ENCODE measurements at places on chromosomes 1 and 21.

DNA sequence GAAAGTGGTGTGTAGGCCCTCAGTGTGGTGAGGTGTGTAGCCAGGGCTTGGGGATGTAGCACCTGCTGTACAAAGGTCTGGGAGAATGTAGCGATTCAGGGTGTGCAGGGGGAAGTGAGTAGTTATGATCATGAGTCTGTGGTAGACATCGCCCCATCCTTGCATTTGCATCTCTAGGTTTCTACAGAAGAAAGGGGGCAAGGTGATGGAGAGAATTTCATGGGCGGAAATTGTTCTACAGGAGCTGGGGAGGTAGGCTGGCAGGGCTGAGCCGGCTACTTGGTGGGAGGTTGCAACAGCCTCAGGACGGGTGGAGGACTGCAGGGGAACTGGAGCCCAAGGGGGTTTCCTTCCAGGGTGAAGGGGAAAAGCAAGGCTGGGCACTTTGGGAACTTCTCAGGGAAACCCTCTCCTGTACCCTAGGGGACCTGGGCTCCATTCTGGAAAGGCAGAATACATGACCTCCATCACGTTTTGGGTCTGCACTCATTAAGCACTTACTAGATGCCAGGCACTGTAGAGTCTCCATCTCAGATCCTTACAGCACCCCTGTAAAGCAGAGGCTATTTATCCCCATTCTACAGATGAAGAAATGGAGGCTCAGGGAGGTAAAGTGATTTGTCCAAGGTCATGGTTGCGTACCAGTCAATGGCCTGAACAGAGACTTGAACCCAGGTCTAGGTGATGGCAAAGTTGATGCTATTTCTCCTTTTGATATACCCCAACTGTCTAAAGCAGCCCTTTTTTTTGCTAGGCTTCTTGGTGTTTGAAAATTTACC, 14.5 kb upstream of the TNFRSF1B start:
- DNase-seq, result no peak

DNA sequence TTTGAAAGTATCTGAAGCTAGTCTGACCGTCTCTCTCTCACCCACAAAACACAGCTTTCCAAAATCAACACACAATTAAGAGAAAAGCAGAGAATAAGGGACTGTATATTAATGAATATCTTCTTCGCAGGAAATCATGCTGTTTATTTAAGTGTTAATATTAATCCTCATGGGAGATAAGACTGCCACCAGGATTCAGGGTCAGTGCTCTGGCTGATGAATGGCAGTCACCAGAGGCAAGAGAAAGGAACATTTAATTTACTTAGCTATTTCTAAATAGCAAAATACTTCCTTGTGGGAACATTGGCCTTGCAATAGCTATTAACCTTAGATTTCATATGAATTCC, 2.2 kb downstream of the SCYL3 start:
- no peak for DNase-seq

GRCh38 chr1:22039594-22040285, 12.8 kb upstream of the CDC42 start:
- peak; percentile 77 for DNase-seq

DNA sequence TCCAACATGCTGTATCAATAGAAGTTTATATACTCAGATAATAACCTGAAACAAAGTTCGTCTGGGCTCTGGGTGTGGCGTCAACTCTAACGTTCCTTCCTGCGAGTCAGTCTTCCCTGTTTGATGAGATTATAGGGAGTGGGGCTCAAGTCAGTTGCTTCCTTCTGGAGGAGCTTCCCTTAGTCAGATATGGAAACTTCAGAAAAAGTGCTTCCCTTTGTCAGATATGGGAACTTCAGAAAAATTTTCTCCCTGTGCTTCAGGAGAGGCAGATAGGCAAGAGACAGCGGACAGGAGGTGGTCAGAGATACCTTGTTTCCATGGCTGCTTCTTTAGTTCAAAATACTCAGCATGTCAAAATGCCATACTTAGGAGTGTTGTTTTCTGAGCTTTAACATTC, 51.1 kb upstream of the PRDX6 start:
- DNase-seq, result no peak

DNA sequence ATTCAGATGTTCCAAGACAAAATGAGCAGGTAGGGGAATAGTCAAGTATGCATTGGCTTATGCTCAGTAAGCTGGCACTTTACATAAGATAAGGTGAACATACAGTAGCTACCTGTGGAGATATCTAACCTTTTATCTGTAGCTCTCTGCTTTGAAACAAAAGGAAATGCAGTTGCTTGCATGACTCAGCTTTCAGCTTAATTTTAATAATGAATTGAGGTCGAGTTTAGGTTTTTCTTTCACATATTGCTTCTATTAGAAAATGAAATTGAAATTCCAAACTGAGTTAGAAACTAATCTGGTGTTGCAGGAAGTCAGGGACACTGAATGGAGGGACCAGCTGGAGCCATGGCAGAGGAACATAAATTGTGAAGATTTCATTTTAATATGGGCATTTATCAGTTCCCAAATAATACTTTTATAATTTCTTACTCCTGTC, 8.3 kb downstream of the FRRS1 start:
- no peak for DNase-seq

DNA sequence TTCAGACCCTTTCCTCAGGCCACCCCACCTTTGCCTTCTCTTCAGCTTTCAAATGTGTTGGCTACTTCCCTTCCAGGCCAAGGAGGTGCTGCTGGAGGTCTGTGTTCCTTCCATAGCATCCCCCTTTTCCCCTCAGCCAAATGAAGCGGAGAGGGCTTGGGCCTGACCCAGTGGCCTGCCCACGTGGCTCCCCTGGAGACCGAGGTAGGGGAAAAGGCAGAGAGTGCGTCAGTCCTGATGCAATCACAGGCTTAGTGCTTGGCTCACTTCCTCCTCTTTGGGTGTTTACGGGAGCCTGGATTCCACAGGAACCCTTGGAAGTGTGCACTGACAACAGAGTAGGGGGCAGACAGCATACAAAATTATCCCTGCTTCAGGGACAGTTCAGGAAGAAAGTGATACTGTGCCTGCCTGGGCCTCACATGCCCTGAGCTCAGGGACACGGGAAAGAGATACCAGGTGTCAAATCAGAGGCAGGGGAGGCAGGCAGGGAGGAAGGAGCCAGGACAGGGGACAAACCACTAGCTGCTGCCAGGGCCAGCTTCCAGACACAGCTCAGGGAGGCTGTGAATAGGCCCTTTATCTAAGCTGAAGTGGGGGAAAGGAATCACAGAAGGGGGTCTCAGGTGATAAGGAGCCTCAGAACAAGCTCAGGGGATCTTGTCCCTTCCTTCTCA, 16.6 kb upstream of the PTP4A2 start:
- no peak for DNase-seq

DNA sequence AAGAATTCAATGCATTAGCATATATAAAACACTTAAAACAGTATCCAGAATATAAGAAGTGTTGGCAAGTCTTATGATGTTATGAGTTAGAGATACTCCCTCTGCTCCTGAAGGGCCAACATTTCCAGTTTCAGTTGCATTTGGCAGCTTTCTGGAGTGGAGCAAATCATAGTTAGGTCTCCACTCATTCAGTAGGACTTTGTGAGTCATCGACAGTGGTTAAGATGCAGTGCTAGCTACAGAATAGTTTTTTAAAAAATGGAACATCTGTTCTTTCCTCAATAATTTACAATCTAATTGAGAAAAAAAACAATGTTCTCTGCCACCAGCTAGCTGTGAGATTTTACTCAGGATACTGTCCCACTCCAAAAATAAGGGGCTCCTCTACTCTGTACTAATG, 389.1 kb downstream of the HLX start:
- no peak for DNase-seq

- DNase-seq, result no peak
These were observed 69.0 kb downstream of the C1orf21 start for GRCh38 chr1:184455786-184456185.

GRCh38 chr21:14487490-14488432, 58.4 kb downstream of the SAMSN1 start:
- no peak for DNase-seq

GRCh38 chr1:98325646-98326440, 335.7 kb upstream of the SNX7 start:
- no peak for DNase-seq

- no peak for DNase-seq
These were observed 30.8 kb upstream of the AGO1 start for GRCh38 chr1:35852241-35852640.

- DNase-seq, result no peak
These were observed 33.1 kb upstream of the TMEM51 start for GRCh38 chr1:15120251-15120945.

DNA sequence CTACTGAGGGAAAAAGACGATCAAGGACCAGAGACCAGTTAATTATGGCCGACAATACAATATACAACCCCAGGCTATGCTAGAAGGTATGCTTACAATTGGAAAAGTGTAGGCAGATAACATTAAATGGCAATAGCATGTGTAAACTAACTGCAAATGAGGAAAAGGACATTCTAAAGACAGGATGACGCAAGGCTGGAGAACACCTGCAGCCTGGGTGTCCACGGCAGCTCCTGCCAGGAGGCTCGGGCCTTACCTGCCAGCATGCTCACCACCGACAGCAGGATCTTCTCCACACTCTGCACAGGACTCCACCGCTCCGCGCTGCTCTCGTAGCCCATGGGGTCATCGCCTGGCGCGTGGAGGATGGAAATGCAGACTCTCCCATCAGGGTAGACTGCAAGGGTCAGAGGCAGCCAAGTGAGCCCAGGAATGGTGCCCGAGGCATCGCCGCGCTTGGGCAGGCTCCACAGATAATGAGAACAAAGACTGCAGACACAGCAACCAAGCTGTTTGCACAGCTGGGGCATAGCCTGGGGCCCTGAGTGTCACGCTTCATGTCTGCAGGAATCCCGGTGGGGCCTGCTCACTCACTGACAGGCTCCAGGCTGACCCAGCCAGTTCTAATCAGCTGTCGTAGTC, 28.2 kb downstream of the UBE2G2 start:
- no peak for DNase-seq

DNA sequence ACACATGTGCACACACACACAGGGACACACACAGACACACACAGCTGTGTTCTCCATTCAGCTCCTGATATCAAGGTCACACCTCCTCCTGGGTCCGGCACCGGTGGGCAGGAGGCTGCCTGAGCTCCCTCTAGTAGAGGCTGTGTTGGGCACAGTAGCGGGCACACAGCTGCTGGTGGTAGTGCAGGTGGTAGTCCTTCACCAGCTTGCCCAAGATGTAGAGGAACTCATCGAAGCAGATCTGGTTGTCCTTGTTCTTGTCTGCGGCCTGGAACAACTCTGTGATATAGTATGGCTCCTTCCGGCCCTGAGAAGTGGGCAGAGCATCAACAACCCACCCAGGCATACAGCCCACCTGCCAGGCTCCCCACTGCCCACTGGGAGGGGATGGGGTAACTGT, 5.6 kb upstream of the S100A8 start:
- DNase-seq, result no peak

All from stimulated activated CD4-positive, alpha-beta T cell treated with anti-CD3 and anti-CD28 coated beads, Interleukin-12 subunit alpha, Interleukin-12 subunit beta, amount 100 ng/mL, for 48 hours (primary cell).